ENCODE measurements at places on chromosomes 6 and 20.

GRCh38 chr6:39085129-39085797, 29.7 kb downstream of the SAYSD1 start:
- DNase-seq, result no peak

DNA sequence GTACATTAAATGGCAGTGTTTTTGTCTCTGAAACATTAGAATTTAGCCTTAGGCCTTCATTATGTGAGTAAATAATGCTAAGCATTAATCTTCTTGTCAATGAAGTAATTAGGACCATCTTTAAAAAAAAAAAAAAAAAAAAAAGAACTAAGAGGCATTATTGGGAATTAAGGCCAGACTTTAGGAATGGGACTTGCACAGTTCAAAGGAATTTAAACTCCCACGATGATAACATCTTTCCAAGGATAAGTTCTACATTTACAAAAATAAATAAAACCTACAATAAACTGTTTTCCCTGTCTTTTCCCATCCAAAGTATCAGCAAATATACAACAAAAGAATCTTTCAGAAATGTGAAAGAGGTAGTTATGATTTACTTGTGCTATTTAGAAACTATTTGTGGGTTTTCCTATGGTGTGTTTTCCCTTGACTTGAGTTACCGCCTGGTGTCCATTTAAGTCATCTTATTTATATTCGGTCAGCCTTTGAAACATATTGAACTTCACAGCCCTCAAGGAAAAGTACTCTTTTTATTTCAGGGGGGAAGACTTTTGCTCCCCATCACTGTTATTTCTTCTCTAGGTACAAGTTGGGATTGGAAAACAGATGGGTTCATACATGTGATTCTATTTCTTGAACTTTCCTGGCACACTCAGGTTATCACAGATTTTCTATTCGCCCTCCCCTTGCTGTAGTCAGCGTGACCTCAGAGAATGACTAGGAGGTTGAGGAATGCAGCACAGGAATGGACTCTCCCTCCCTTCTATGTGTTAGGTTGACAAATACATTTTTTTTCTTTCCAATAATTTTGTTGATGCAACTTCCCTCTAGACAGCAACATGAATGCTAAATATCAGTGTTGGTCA, 13.6 kb downstream of the STMND1 start:
- no peak for DNase-seq

DNA sequence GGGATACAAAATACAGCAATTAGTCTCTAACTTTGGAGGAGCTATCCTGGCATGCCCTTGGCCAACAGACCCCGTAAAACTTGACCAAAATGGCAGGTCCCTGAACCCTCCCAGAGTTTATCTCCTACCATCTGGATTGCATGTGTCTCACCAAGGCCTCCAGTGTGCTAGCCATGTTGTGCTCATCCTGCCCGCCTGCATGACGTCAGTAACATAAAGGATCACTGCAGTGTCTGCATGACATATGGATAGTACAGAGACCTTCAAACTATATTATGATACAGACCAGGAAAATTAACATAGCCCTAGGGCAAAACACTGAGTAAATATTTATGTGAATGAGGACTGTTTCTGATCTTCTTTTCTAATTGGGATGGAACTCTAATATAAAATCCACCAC, 25.3 kb downstream of the CPXM1 start:
- no peak for DNase-seq

DNA sequence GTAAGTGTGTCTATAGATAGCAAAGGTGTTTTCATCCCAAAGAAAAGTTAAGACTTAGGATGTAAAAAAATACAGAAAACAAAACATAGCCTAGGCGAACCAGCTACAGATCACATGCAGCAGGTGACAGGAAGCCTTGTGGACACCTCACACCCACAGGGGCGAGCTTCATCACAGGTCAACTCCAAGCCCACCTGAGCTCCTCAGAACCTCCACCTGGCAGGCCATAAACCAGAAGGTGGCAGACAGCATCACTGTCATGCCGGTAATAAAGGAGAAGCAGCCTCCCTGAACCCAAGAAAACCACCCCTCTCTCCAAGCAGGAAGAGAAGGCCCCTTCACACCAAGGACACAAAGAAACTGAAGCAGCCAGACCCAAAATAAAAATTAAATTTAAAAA, 1.0 kb downstream of the RALGAPA2 start:
- no peak for DNase-seq

DNA sequence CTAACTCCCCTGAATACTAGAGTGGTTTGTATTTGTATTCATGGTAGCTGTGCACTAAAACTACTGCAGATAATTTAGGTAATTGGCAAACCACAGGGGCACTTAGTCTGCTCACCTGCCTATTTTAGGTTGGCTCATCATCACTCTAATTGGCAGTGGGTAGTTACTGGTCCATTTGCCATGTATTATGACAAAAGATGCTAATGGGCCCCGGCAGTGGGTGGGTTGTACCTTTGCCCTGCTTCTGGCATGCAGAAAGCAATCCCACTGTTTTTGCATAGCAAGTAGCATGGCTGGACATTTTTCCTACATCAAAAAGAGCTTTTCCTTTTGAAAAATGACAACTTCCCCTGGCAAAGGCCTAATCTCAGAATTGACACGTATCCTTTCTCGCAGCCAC, 741.4 kb upstream of the MAP3K7 start:
- no peak for DNase-seq

DNA sequence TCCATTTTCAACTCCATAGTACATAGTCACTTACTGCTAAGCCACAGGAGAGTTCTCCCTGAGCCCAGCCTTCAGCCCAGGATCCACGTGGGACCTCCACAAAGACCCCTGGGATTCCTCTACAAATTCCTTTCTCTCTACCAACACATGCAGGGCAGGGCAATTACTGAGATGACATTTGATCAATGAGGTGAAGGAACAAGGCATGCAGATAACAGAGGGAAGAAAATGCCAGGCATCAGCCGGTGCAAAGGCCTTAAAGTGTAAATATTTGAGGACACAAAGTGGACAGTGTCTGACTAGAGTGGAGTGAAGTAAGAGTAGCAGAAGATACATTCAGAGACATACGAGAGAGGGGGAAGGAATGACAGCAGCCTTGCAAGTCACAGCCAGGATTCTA, 70.2 kb downstream of the HS3ST5 start:
- no peak for DNase-seq

- DNase-seq, result no peak
Observed at GRCh38 chr20:59013031-59013951, 5.9 kb upstream of the TUBB1 start.

DNA sequence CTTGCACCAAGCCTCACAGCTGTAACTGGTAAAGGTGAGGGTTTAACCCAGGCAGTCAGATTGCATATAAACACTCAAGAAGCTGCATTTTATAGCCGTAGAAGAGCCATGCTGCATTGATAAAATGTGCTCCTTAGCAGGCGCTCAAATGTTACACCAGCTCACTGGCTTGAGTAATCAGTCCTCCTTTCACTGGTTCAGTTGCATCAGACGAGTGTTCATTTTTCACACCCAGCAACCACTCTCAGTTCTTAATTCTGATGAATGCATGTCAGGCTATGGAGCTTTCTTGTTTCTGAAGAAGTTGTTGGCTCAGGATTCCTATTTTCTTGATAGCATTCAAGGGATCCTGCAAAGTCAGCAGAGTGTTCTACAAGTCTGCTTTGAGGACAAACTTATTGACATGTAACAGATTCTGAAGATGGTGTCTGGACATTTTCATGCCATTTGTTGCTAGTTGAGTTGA, 198.3 kb downstream of the PLCB1 start:
- DNase-seq, result no peak

GRCh38 chr6:107689951-107690642, 134.0 kb downstream of the SCML4 start:
- no peak for DNase-seq

DNA sequence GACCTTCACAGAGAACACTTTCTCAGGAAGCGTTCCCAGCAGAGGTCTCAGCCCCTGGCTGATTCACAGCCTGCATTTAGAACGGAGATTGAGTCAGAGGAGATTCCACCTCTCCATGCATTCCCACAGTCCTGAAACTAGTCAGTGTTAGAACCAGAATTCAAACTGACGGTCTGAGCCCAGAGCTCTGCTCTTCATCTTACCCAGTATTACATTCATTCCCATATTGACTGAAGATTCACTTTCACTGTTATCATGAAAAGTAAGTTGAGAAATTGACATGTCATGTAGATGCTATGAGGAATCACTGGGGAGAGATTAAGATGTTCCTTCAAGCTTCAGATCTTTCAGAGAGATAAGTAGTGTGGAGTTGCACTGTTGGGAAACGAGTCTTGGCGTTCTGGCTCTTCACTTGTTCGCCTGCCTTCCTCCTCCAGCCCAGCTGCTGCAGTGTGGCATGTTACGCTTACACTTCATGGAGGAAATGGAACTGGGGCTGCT, 28.3 kb downstream of the MAS1 start:
- DNase-seq, result no peak

- DNase-seq, result no peak
Observed at GRCh38 chr6:37299990-37300389, 42.0 kb upstream of the TMEM217 start.

DNA sequence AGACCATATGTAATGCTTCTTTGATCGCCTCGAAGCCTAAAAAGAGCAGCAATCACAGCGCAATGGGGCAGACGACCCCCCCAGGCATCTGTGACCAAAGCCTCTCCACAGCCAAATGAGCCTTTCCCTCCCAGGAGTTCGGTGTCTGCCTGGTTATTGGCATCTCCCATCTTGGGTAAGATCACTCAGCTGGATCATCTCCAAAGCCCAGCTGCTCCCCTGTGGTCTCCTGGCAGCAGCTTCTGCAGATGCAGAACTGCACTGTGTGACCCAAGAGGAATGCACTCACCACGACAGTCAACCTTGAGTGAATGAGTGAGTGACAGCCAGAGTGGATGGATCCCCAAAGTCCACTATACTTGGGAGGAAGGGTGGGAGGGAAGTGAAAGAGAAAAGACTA, 44.8 kb upstream of the IYD start:
- no peak for DNase-seq

DNA sequence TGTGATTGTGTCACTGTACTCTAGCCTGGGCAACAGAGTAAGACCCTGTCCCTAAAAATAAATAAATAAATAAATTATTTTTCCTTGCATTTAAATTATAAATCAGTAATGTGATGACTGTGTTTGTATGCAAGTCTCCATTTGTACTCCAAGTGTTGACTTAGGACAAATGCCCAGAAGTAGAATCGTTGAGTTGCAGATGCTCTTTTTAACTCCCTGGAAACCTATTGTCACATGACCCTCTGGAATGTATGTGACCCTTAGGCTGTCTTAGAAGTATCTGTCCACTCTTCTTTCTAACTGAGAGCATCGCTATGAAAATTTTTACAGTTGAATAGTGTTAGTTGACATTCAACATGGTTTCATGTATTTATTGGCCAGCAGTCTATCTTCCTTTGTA, 18.8 kb downstream of the OR2A4 start:
- DNase-seq, result no peak

All from stimulated activated CD8-positive, alpha-beta memory T cell treated with anti-CD3 and anti-CD28 coated beads, Interleukin-4, amount 100 ng/mL, for 1 hour (primary cell).